ENCODE measurements at places on chromosomes 7 and 10.

DNA sequence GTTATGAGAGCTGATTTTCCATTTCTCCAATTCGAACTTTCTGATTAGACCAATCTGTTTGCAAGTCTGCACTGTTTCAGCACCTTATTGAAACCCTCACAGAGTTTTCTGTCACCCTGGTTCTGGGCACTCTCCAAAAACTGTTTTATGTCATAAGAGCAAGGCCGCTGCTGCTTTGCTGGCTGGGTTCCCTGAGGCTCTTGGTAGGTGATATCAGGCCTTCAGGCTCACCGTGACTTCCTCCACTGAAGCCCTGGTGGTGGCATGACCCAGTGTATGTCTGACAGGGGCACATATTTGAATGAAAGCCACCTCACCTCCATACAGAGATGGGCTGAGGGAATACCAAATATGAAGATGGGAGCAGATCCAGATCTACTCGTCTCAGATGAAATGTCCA is 8.3 kb downstream of the RABGEF1 start:
- H3K27me3 ChIP-seq: no peaks in the 10 kb centered on the region
- DNase-seq: peak; percentile 73
- no peak overlapping the region for H3K27ac ChIP-seq
- no peaks in the 10 kb centered on the region for H3K4me1 ChIP-seq
- no peak overlapping the region for H3K4me3 ChIP-seq

- peak overlapping the region; percentile 99 for H3K27ac ChIP-seq
- H3K27me3 ChIP-seq: no peaks in the 10 kb centered on the region
- H3K4me1 ChIP-seq: peaks cover 20% of the 10 kb centered on the region
- no peaks in the 10 kb centered on the region for H3K36me3 ChIP-seq
These were observed 557 bp upstream of the TAX1BP1 start for GRCh38 chr7:27739301-27739908.

DNA sequence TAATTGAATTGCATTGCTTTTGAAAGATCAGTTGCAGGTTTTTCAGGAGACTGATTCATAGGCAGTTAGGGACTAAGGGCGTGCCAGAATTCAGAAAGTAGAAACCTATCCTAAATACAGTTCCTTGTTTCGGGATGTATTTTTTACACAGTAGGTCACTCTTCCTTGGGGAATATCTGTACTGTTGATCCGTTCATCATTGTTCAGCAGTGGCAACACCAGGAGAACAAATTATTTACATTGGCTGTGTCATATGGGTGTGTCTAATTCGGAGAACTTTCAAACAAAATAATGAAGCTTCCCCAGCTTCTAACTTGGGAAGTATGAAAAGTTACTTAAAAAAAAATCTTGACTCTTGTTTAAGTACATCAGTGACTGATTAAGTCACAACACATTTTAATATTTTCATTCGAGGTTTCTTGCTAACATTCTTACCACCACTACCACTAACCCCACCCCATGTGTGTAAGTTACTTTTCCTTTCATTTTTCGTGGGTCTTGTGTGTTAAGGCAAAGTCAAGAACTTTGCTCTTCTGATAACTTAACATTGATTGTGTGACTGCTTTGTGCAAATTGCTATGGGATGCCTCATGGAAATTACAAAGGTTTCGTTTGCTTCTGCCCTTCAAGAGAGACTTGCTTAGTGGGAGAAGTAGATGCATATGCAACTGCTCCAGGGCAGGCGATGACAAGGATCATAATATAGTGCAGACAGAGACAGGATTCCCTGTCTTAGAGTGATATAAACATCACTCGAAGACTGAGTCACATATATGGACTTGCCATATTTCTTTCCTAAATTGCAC is 43.8 kb upstream of the RPA3 start:
- no peaks in the 10 kb centered on the region for H3K27me3 ChIP-seq
- peak overlapping the region; percentile 73 for H3K27ac ChIP-seq
- no peaks in the 10 kb centered on the region for H3K36me3 ChIP-seq

GRCh38 chr10:27258838-27259812 is 18.5 kb upstream of the ACBD5 start:
- peaks cover 38% of the 10 kb centered on the region for H3K27me3 ChIP-seq
- peaks cover 11% of the 10 kb centered on the region for H3K4me1 ChIP-seq
- peak overlapping the region; percentile 67 for H3K4me3 ChIP-seq
- no peak overlapping the region for H3K27ac ChIP-seq

- H3K4me3 ChIP-seq: no peak overlapping the region
- no peaks in the 10 kb centered on the region for H3K27me3 ChIP-seq
- H3K4me1 ChIP-seq: no peaks in the 10 kb centered on the region
- no peak for DNase-seq
- no peaks in the 10 kb centered on the region for H3K36me3 ChIP-seq
These were observed 409.4 kb downstream of the SH2D4B start for GRCh38 chr10:80946957-80947726.

- H3K36me3 ChIP-seq: no peaks in the 10 kb centered on the region
- no peaks in the 10 kb centered on the region for H3K4me1 ChIP-seq
- H3K27me3 ChIP-seq: peaks cover 3% of the 10 kb centered on the region
These were observed 280.9 kb downstream of the GRID1 start for GRCh38 chr10:86085686-86086085.

DNA sequence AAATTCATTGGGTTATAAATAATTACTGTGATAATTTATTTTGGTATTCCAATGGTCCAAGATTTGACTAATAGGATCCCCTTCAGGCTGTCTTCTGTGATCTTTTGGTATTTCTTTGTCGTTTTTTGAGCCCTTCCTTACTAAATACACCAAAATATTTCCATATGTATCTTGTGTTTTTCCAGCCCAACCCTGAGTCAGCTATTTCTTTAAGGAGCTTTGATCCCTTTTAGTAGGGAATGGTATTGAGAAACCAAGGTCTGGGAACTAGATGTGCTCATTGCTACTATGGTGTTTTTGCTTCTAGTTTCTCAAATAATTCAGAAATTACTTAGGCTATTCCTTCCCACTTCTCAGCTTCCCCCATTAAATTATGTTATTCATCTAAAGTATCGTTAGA is 15.3 kb downstream of the NHLRC2 start:
- no peaks in the 10 kb centered on the region for H3K27me3 ChIP-seq
- H3K4me3 ChIP-seq: no peak overlapping the region
- H3K27ac ChIP-seq: no peak overlapping the region
- H3K4me1 ChIP-seq: peaks cover 5% of the 10 kb centered on the region
- DNase-seq: no peak

DNA sequence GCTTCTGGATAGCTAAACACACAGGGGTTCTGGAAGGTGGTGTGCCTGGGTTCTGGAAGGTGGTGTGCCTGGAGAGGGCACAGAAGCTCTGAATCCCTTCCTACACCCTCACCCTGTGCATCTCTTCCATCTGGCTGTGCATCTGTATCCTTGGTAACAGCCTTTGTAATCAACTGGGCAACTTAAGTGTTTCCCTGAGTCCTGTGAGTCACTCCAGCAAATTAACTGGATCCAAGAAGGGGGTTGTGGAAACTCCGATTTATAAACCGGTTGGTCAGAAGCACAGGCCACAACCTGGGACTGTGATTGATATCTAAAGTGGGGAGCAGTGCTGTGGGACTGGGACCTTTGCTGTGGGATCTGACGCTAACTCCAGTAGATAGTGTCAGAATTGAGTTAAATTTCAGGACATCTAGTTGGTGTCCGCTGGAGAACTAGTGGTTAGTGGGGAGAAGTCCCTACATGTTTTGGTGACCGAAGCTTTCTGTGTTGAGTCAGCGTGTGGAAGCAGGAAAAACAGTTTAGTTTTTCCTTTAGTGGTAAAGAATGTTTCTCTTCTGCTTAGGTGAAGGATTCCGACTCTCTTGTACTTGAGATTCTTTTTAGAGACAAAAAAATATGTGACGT is 228.1 kb downstream of the BMPER start:
- no peaks in the 10 kb centered on the region for H3K4me1 ChIP-seq
- no peak overlapping the region for H3K27ac ChIP-seq
- H3K36me3 ChIP-seq: no peaks in the 10 kb centered on the region
- DNase-seq: no peak
- no peaks in the 10 kb centered on the region for H3K27me3 ChIP-seq

DNA sequence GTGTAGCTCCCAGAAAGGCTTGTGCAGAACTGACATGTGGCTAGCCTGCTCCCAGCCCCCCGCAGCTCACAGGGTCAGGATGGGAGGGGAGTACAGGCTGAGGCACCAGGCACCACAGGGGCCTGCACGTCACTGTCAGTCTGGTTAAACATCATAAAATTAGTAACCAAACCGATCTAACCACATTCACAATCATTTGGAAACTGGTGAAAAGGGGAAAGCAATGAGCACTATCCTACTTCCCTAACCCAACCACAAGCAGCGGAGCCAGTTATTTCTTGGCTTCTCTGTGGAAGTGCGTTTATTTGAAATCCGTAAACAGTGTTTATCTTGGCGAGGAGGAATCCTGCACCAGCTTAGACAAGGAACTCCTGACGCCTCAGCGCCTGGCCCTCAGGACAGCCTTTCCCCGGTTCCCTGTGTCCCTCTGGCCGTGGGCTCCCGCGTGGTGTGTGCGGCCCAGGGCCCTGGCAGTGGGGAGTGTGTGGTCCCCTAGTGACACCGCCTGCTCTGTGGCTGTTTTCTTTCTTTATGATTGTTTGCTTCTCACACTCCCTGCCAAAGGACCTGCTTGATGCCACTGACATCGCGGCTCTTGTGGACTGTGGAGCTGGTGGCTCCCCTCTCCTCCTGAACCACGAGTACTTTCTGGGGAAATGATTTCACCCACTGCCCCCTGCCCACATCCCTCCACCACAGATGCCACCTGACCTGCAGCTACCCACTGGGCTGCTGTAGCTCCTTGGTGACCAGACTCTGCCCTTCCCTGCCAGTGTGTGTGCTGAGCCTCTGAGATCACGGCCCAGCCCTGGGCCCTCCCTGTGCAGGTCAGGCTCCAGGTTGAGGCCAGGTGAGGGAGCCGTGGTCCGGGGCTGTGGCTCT is 38.0 kb downstream of the INPP5A start:
- no peak for DNase-seq
- H3K36me3 ChIP-seq: no peaks in the 10 kb centered on the region
- no peaks in the 10 kb centered on the region for H3K27me3 ChIP-seq
- H3K27ac ChIP-seq: no peak overlapping the region
- peaks cover 78% of the 10 kb centered on the region for H3K4me1 ChIP-seq

DNA sequence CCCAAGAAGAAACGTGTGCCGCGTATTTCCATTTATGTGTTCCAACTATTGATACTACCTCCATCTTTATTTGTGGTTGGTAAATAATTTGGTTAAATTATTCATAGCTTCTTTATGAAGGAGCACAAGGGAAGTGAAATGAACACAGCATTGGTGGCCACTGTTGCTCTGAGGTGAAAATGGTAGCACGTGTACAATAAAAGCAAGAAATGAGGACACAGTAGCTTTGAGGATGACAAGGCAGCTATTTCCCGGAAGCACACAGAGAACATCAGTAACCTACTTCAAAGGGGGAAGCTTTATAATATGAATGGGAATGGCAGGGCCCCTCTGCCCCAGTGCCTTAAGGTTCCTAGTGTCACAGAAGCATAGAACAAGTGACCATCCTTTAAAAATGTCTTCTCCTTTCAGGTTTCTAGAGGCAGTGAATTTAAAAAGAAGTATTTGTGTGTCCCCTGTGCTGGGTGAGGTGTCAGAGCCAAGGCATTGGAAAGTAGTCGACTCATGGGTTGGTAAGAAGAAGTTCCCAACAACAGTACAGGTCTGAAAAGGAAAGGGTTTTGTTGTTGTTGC is 78.8 kb downstream of the SGMS1 start:
- H3K4me1 ChIP-seq: peaks cover 47% of the 10 kb centered on the region
- H3K36me3 ChIP-seq: no peaks in the 10 kb centered on the region
- DNase-seq: no peak
- no peak overlapping the region for H3K4me3 ChIP-seq
- no peaks in the 10 kb centered on the region for H3K27me3 ChIP-seq
- no peak overlapping the region for H3K27ac ChIP-seq

DNA sequence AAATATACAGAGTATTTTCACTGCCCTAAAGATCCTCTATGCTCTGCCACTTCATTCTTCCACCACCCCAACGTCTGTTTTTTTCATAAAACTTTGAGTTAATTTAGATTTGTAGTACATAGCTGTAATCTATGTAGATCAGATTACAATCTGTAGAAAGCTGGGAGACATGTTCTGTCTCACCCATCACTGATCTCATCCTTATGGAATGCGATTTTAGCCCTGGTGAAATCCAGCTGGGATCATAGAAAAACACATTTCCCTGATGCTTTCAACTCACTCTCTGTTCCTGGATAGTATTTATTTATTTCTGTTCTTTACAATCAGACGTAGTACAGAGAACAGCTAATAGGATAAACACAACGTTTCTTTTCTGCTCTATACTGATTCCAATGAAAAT is 521.0 kb downstream of the KIF20B start:
- no peaks in the 10 kb centered on the region for H3K36me3 ChIP-seq
- DNase-seq: no peak
- H3K4me3 ChIP-seq: no peak overlapping the region
- H3K27me3 ChIP-seq: no peaks in the 10 kb centered on the region
- H3K27ac ChIP-seq: no peak overlapping the region

DNA sequence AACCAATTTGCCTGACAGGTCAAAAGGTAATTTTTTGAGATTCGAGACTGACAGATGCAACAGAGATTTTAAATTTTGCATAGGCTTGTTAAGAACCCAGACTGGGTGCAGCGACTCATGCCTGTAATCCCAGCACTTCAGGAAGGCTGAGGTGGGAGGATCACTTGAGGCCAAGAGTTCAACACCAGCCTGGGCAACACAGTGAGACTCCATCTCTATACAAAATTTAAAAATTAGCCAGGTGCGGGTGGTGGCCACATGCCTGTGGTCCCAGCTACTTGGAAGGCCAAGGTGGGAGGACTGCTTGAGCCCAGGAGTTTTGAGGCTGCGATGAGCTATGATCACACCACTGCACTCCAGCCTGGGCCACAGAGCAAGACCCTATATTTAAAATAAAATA is 34.6 kb downstream of the AMZ1 start:
- H3K36me3 ChIP-seq: peaks cover 59% of the 10 kb centered on the region
- no peak overlapping the region for H3K4me3 ChIP-seq
- H3K27ac ChIP-seq: no peak overlapping the region
- H3K4me1 ChIP-seq: no peaks in the 10 kb centered on the region

GRCh38 chr7:151240942-151241754 is 7.3 kb downstream of the SMARCD3 start:
- peaks cover 5% of the 10 kb centered on the region for H3K27me3 ChIP-seq
- no peak for DNase-seq
- peaks cover 50% of the 10 kb centered on the region for H3K4me1 ChIP-seq
- H3K27ac ChIP-seq: peak overlapping the region; percentile 68
- peaks cover 56% of the 10 kb centered on the region for H3K36me3 ChIP-seq
- no peak overlapping the region for H3K4me3 ChIP-seq

GRCh38 chr10:124369986-124370385 is 48.7 kb downstream of the OAT start:
- H3K4me3 ChIP-seq: no peak overlapping the region
- H3K27ac ChIP-seq: no peak overlapping the region
- H3K36me3 ChIP-seq: no peaks in the 10 kb centered on the region
- H3K4me1 ChIP-seq: no peaks in the 10 kb centered on the region
- H3K27me3 ChIP-seq: peaks cover 8% of the 10 kb centered on the region
